ENCODE measurements at places on chromosomes 7 and 10. TPM values are rescaled to one million over a fixed set of nuclear protein-coding genes. Genes with fewer than 3 reads are reported as not detected.

GRCh38 chr7:158811461-158811860, 17.8 kb downstream of the ESYT2 start:
- DNase-seq, result no peak
- peak overlapping the region; percentile 55 for H3K27ac ChIP-seq
- H3K4me3 ChIP-seq, result no peak overlapping the region
- peaks cover 2% of the 10 kb centered on the region for H3K27me3 ChIP-seq

Gene SPDYE9
- not detected for total RNA-seq

DNA sequence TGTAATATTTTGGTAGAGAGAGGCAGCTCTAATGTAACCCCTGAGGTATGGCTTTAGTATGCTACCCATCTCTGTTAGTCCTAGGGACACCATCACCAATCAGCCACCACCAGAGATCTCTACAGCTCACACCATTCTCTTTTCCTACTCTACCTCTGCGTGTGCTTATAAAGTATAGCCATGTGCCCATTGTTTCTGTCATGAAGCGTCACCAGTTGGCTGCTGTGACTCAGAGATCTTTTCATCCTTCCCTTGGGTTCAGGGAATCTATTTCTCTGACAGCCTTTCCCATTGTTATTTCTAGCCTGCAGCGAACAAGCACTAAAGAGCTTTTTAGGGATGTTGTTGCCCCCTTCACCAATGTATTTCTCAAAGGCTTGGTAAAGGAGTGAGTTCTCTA, 103.3 kb downstream of the TPST1 start:
- DNase-seq, result no peak
- peaks cover 3% of the 10 kb centered on the region for H3K27me3 ChIP-seq
- H3K4me3 ChIP-seq, result no peak overlapping the region
- no peak overlapping the region for H3K27ac ChIP-seq
- H3K36me3 ChIP-seq, result no peaks in the 10 kb centered on the region

DNA sequence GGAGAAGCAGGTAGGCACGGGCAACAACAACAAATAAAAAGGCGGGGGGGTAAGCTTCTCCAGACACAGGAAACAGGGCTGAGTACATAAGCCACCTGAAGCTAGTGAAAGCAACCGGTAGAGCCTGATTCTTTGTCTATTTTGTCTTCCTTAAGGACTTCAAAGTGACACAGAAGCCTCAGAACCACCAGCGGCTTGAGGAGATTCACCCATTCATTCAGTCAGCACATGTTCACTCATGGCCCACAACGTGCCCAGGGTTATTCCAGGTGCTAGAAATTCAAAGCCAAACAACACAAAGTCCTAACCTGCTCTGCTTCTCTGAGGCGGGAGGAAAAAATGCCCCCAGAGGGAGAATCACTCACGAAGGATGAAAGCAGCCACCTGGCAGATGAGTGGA, 69.3 kb upstream of the C7orf33 start:
- no peak overlapping the region for H3K27ac ChIP-seq
- no peaks in the 10 kb centered on the region for H3K36me3 ChIP-seq
- peaks cover 15% of the 10 kb centered on the region for H3K27me3 ChIP-seq
- no peaks in the 10 kb centered on the region for H3K4me1 ChIP-seq

- H3K27ac ChIP-seq, result no peak overlapping the region
- peaks cover 9% of the 10 kb centered on the region for H3K36me3 ChIP-seq
- peaks cover 33% of the 10 kb centered on the region for H3K4me1 ChIP-seq
- H3K4me3 ChIP-seq, result no peak overlapping the region
- no peak for DNase-seq
These were observed 38.7 kb downstream of the CDK6 start for GRCh38 chr7:92797693-92798092.

- no peak for DNase-seq
- H3K4me3 ChIP-seq, result no peak overlapping the region
- no peaks in the 10 kb centered on the region for H3K4me1 ChIP-seq
- no peaks in the 10 kb centered on the region for H3K36me3 ChIP-seq
- no peak overlapping the region for H3K27ac ChIP-seq
- peaks cover 33% of the 10 kb centered on the region for H3K27me3 ChIP-seq
These were observed 34.5 kb downstream of the FRMD4A start for GRCh38 chr10:14296065-14296709.

Gene AKR1D1
- not detected for total RNA-seq

DNA sequence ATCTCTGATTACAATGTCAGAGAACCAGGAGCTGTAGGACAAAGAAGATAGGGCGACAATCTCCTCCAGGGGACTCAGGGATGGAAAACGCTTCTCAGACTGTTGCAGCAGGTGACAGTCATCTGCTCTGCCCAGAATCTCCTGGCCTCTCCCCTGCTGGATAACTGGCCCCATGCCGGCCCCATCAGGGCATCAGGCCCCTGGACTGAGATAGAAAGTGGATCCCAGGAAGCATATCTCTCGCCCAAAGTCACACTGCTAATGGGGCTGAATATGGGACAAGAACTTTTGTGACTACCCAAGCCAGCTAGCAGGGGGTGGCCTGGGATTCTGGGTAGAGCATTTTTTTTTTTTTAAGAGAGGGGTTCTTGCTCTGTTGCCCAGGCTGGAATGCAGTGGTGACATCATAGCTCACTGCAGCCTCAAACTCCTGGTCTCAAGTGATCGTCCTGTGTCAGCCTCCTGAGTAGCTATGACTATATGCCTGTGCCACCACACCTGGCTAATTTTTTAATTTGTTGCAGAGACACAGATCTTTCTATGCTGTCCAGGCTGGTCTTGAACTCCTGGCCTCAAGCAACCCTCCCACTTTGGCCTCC, 20.5 kb upstream of the MLXIPL start:
- H3K4me3 ChIP-seq, result no peak overlapping the region
- H3K36me3 ChIP-seq, result no peaks in the 10 kb centered on the region
- no peak overlapping the region for H3K27ac ChIP-seq
- H3K27me3 ChIP-seq, result peaks cover 51% of the 10 kb centered on the region
- no peaks in the 10 kb centered on the region for H3K4me1 ChIP-seq
- no peak for DNase-seq

Gene IMPDH1
- 106 TPM for total RNA-seq

Gene NODAL
- total RNA-seq, result not detected

GRCh38 chr7:106138776-106139175, 26.7 kb upstream of the SYPL1 start:
- no peak overlapping the region for H3K27ac ChIP-seq
- H3K4me1 ChIP-seq, result no peaks in the 10 kb centered on the region
- DNase-seq, result no peak
- no peaks in the 10 kb centered on the region for H3K36me3 ChIP-seq
- H3K4me3 ChIP-seq, result no peak overlapping the region

DNA sequence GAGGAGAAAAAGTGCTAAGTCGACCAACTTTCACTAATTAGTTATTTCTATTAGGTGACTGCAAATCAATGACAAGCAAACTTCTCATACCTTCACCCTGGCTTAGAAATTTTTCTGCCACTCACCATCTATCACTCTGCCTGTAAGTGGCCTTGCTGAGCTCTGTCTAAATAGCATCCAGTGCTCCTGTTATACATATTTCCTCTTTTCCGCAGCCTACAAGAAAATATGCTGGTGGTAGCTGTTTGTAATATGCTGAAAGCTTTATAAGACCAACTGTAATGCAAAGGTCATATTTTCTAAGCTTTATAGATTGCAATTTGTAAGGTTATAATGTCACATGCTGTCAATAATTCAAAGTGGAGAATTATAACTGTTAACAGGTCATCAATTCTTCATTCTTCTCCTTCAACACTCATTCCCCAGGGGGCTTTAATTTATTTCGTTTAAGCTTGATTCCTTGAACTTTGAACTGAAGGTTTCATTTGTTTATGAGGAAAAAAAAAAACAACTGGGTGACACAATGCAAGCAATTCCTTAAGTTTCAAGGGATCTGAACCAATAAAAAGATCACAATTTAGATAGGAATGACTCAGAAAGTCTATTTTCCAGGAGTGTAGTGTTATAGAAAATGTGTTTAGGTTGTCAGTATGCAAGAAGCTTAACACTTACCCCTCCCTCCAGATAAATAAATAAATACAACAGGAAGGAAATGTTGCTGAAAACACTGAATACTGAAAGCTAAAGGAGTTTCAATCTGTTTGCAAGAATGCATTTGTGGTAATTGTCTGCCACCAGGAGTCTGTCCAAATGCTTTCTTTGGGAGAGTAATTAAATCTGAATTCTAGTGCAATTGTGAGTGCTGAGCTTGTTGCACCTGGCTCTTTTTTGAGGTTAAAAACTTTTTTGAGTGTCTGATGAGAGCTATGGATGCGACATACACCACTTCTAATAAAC, 183.7 kb downstream of the SORCS1 start:
- no peak for DNase-seq
- H3K27me3 ChIP-seq, result peaks cover 4% of the 10 kb centered on the region
- no peak overlapping the region for H3K4me3 ChIP-seq
- 0 out of 2 replicates have a peak, but pooled peaks cover 4% of the 10 kb centered on the region for H3K36me3 ChIP-seq
- no peaks in the 10 kb centered on the region for H3K4me1 ChIP-seq
